ENCODE measurements at places on chromosomes 1 and 21. TPM values are rescaled to one million over a fixed set of nuclear protein-coding genes. Genes with fewer than 3 reads are reported as not detected.

The AQP10 gene
- total RNA-seq, result not detected

The ANGPTL3 gene
- not detected for total RNA-seq

The KRTAP10-5 gene
- 0.31 TPM for total RNA-seq

The ANKRD65 gene
- 1.6 TPM for total RNA-seq

The MRPL39 gene
- total RNA-seq, result 50.2 TPM

The KRTAP27-1 gene
- total RNA-seq, result not detected

The SDHC gene
- total RNA-seq, result 287 TPM

The ZNF683 gene
- total RNA-seq, result not detected

The SELP gene
- not detected for total RNA-seq

Data from endodermal cell (in vitro differentiated cells).